Activated CD4-positive, alpha-beta memory T cell treated with anti-CD3 and anti-CD28 coated beads for 36 hours (primary cell): ENCODE measurements at places on chromosomes 11 and 22. TPM values are rescaled to one million over a fixed set of nuclear protein-coding genes. Genes with fewer than 3 reads are reported as not detected.

PRG3 gene
- not detected for total RNA-seq

CHRNA10 gene
- total RNA-seq, result 0.57 TPM

NLRP10 gene
- not detected for total RNA-seq

SLC29A2 gene
- total RNA-seq, result 10.3 TPM

DDIAS gene
- total RNA-seq, result 16.8 TPM

DNA sequence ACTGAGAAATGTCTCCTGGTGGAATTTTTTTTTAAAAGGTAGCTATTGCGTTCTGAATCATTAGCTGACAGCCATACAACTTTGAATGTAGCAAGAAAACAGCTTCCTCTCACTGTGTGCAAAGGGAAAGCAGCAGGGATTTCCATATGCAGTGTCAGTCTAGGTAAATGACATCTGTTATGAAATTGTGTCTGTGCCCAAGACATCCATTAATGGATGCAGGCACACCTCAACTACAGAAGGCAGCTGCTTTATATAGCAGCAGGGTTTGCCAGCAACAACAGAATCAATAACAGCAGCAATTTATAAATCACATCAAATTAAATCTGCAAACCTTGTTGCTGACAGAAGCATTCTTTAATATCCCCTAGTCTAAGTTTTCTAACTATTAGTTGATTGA is 745.3 kb upstream of the RAG2 start:
- H3K27me3 ChIP-seq, result no peaks in the 10 kb centered on the region
- no peaks in the 10 kb centered on the region for H3K4me1 ChIP-seq
- DNase-seq, result no peak

DNA sequence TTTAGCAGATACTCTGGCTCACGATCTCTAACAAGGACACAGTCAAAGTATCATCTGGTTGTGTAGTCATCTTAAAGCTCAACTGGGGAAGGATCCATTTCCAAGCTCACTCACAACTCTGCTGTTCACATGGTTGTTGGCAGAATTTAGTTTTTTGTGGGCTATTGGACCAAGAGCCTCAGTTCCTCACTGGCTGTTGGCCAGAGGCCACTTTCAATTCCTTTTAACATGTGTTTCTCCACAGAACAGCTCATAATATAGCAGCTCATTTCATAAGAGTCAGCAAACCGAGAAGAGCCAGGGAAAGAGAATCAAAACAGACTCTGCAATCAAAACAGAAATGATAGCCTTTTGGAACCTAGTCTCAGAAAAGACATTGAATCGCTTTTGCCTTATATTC is 22.6 kb downstream of the IZUMO1R start:
- H3K27me3 ChIP-seq, result peaks cover 3% of the 10 kb centered on the region
- no peaks in the 10 kb centered on the region for H3K36me3 ChIP-seq
- no peak overlapping the region for H3K4me3 ChIP-seq
- no peak for DNase-seq
- no peak overlapping the region for H3K27ac ChIP-seq

DNA sequence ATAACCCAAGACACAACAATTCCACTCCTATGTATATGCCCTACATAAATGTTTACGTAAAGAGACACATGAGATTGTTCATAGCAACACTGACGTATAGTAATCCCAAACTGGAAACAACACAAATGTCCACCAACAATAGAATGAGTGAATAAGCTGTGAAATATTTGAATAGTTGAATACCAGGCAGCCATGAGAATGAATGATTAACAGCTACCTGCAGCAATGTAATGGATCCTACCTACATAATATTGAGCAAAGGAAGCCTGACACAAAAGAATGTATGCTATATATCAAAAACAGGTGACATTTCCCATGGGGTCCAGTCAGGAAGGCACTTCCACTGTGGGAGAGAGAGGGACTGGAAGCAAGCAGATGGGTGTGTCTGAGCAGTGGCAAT is 92.8 kb upstream of the LINC01488 start:
- peaks cover 3% of the 10 kb centered on the region for H3K27me3 ChIP-seq
- no peak overlapping the region for H3K27ac ChIP-seq
- H3K36me3 ChIP-seq, result no peaks in the 10 kb centered on the region

DNA sequence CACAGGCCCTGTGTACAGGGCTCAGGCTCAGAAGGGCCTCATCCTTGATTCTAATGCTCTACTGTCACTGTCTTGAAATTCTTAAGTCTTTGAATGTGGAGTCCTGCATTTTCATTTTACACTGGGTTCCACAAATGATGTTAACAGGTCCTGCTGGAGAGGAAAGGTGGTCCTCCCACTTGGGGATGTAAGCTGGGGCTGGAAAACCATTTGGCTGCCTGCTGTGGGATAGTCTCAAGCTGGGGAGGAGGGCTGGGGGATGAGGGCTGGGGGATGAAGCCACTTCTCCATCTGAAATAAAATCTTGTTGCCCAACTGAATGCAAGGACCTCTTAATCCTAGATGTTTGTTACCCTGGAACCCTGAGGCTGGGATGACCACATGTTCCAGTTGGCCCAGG is 423.0 kb downstream of the TENM4 start:
- H3K27ac ChIP-seq, result no peak overlapping the region
- H3K4me1 ChIP-seq, result peaks cover 3% of the 10 kb centered on the region
- no peaks in the 10 kb centered on the region for H3K36me3 ChIP-seq

DNA sequence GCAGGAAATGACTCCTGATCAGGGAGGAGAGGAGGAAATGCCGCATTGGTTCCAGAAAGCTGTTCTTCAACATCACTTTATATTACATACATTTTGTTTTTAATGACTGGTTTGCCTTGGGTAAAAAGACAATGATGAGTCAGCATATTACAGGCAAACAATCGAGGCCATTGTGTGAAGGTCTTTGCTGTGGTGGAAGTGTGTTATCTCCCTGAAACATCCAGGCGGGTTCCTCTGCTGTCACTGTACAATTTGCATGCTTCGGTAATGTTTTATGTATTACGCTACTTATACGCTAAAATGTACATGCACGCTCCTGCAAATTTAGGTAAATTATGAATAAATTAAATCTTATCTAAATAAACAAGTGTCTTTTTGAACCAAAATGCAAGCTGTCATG is 161.1 kb downstream of the KIRREL3 start:
- H3K27me3 ChIP-seq, result no peaks in the 10 kb centered on the region
- DNase-seq, result no peak

DNA sequence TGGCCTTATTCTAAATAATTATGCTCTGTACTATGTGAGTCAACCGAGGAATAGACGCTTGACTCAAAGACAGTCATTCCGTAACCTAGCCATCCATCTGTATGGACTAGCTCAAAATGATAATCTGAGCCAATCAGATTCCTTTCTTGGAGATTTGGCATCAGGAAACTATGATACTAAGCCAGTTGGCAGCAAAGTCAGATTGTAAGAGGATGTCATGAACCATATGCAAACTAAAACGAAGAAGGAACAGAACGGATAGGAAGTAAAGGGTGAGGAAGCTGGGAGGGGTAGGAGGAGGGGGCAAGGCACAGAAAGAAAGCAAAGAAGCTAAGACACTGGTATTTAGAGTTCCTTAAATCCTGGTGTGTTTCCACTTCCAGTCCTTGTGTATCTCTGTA is 10.7 kb upstream of the SESN3 start:
- no peak overlapping the region for H3K27ac ChIP-seq
- DNase-seq, result no peak
- no peaks in the 10 kb centered on the region for H3K36me3 ChIP-seq
- H3K4me1 ChIP-seq, result peaks cover 11% of the 10 kb centered on the region
- H3K4me3 ChIP-seq, result no peak overlapping the region

- no peaks in the 10 kb centered on the region for H3K4me1 ChIP-seq
- H3K4me3 ChIP-seq, result no peak overlapping the region
- H3K27ac ChIP-seq, result no peak overlapping the region
- DNase-seq, result no peak
- no peaks in the 10 kb centered on the region for H3K36me3 ChIP-seq
Measured at GRCh38 chr22:23382428-23383218, 197.5 kb downstream of the IGLL1 start.

GRCh38 chr11:297051-297585 is 2.2 kb downstream of the IFITM5 start:
- no peaks in the 10 kb centered on the region for H3K36me3 ChIP-seq
- H3K4me1 ChIP-seq, result peaks cover 11% of the 10 kb centered on the region

GRCh38 chr22:47807506-47807905 is 1045.1 kb downstream of the TBC1D22A start:
- no peak overlapping the region for H3K27ac ChIP-seq
- no peak overlapping the region for H3K4me3 ChIP-seq
- H3K4me1 ChIP-seq, result no peaks in the 10 kb centered on the region
- no peak for DNase-seq
- H3K36me3 ChIP-seq, result no peaks in the 10 kb centered on the region

GRCh38 chr11:117973503-117973860 is 12.7 kb upstream of the IL10RA start:
- no peak overlapping the region for H3K27ac ChIP-seq
- no peaks in the 10 kb centered on the region for H3K27me3 ChIP-seq
- no peak for DNase-seq
- peaks cover 20% of the 10 kb centered on the region for H3K36me3 ChIP-seq
- peaks cover 83% of the 10 kb centered on the region for H3K4me1 ChIP-seq

DNA sequence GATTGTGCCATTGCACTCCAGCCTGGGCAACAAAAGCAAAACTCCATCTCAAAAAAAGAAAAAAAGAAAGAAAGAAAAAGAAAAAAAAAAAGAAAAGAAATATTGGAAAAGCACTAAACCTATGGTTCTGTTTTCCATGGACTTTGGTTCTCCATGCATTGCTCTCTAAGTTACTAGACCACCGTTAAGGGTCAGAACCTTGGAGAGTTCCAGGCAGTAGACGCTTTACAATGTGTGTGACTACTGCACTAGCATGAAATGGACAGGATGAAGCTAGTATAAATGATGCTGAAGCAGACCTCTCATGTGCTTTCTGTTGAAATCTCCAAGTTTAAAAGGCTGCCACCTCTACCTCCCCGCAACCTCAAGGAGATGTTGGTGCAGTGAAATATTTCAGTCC is 63.5 kb downstream of the SIK2 start:
- H3K4me3 ChIP-seq, result no peak overlapping the region
- H3K36me3 ChIP-seq, result peaks cover 8% of the 10 kb centered on the region
- H3K4me1 ChIP-seq, result peaks cover 5% of the 10 kb centered on the region
- no peaks in the 10 kb centered on the region for H3K27me3 ChIP-seq

GRCh38 chr11:123055191-123055901 is 6.6 kb downstream of the HSPA8 start:
- no peak overlapping the region for H3K4me3 ChIP-seq
- no peaks in the 10 kb centered on the region for H3K27me3 ChIP-seq
- peaks cover 57% of the 10 kb centered on the region for H3K36me3 ChIP-seq
- no peak for DNase-seq

DNA sequence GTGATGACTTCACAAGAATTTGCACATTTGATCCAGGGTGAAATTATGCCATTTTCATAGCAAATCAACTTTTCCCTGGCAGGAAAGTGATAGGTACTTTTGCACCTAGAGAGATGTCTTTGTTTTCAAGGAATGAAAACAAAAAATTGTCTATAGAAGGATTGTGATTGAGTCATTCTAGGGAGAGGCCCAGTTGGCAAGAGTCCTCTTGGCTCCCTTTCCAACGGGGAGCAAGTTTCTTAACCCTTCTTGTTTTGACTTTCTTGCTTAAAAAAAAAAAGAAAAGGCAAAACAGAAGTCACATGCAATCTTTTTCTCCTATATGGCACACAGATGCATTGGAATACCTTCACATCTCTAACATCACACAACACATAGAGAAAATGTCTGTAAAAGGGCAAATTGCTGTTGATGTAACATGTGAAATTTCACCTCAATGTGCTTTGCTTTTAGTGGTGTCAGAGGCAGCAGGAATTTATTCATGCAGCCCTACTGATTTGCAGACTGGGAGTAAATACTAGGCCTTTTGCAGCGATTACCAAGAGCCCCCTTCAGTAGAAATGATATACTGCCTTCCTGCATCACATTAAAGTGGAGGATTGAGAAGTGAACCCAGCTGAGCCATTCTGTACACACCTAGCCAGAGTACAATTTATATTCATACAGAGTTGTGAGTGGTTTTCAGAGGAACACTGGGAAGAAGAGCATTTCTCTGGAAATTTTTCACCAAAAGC is 290.7 kb upstream of the MPPED2 start:
- no peak overlapping the region for H3K27ac ChIP-seq
- no peak overlapping the region for H3K4me3 ChIP-seq
- no peak for DNase-seq
- H3K36me3 ChIP-seq, result no peaks in the 10 kb centered on the region
- H3K27me3 ChIP-seq, result no peaks in the 10 kb centered on the region

DNA sequence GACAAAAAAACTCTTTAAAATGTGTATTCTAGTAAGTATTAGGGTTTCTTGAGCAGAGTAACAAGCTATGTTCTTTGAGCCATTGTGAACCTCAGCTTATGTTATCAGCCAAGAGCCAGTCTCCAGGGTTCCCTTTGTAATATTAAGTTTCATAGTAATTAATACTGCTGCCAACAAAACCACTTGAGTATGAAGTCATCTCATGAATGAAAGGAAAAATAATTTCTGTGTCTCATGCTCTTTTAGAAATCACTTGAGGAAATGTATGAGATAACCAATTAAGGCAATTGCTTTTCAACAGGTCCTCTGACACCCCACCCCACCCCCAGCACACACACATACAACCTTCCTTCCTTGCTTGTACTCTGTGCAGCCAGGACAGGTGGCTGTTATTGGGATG is 59.9 kb downstream of the BBOX1 start:
- H3K36me3 ChIP-seq, result no peaks in the 10 kb centered on the region
- no peak for DNase-seq
- no peaks in the 10 kb centered on the region for H3K27me3 ChIP-seq
- no peak overlapping the region for H3K27ac ChIP-seq
- no peak overlapping the region for H3K4me3 ChIP-seq
- H3K4me1 ChIP-seq, result no peaks in the 10 kb centered on the region

- no peak for DNase-seq
- peaks cover 5% of the 10 kb centered on the region for H3K36me3 ChIP-seq
- no peak overlapping the region for H3K27ac ChIP-seq
- H3K4me1 ChIP-seq, result peaks cover 3% of the 10 kb centered on the region
- no peak overlapping the region for H3K4me3 ChIP-seq
Measured at GRCh38 chr11:75421035-75421602, 11.9 kb downstream of the KLHL35 start.
